MG63 (cell line): ENCODE measurements at places on chromosomes 5 and 9. TPM values are rescaled to one million over a fixed set of nuclear protein-coding genes. Genes with fewer than 3 reads are reported as not detected.

The EPB41L4A gene
- total RNA-seq: 0.53 and 3.7 TPM in 2 replicates

- DNase-seq: no peak
Observed at GRCh38 chr5:34411470-34412346, 244.4 kb upstream of the RAI14 start.

The SMIM33 gene
- total RNA-seq: not detected in 2 replicates

DNA sequence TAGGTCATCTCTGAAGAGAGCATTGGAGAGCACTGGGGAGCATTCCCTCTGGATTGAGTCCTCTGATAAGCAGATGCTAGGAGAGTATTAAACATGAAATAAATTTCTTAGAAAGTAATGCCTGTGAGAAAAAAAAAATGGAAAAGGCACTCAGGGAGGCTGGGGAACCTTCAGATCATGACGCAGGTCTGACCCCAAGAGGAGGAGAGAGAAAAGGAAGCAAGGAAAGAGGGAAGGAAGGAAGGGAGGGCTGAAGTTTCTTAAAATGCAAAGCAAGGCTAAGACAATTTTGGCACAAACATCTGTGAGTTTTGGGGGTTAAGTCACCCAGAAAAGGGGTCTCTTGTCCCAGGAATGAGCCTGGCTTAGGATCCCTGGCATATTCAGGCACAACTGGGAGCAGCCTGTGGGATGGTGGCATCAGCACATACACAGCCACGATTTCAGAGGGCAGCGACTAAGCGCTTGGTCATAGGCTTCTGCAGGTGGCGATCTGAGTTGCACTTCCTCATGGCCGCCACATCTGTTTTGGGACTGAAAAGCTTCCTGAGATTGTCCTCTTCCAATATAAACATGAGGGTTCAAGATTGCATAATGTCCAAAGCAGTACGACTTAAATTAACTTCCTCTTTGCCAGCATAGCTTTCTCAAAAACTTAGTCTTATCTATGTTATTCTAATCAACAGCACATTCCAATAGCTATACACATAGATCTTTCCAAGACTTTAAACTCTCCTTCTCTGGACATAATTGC lies 692.7 kb downstream of the DNAH5 start:
- peak; percentile 13 for DNase-seq

GRCh38 chr9:137488327-137488653 lies 29.2 kb upstream of the NSMF start:
- DNase-seq: no peak

The HRH2 gene
- total RNA-seq: not detected in 2 replicates

DNA sequence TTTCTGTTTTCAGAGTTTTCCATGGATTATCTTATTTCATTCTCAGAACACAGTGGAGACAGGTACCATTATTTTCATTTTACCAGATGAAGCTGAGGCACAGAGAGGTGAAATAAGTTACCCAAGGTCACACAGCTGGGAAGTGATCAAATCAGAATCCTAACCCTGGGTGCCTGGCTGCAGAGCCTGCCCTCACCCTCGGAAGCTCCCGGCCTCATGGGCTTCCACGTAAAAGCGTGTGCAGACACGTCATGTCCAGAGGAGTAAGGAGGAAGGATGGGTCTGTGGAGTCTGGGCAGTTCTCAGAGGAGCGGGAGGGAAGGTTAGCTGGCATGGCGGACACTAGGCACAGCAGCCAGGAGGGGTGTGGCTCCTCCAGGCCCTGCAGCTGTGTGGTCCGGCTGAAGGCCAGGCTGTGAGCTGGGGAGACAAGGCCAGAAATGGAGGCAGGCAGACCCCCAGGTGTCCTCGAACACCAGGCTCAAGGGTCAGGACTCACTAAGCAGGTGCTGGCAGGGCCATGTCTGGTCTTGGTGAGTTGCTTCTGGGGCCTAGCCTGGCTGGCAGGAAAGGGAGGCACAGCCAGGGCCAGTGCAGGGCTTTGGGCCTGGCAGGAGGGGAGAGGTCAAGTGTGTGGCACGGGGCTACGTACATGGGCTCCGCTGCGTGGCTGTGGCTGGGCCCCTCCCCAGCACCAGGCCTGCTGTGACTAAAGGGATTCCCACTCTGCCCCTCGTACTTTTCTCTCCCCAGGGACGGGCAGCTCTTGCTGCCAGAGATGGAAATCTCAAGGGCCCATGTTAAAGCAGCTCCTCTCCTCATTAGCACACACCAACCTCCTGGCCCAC lies 5.6 kb downstream of the TBC1D9B start:
- no peak for DNase-seq

The RARS1 gene
- total RNA-seq: 351 and 483 TPM in 2 replicates

DNA sequence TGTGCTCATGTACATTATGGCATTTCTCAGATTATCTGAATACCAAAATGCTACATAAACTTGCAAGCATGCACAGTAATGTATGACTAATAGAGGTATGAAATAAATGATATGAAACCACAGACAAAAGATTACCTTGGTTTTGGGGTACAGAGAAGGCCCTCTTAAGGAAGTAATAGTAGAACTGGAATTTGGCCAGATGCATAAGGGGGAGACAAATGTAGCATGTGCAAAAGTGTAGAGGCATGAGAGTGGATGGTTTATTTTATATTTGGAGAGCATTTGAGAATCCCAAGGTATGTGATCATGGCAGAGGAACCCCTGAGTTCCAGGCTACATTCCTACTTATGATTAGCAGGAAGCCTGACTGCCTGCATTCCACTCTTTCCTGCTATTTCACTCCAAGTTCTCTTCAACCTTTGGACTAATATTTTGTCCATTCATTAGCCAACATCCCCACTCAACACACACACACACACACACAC lies 74.2 kb downstream of the MAMDC2 start:
- DNase-seq: no peak

GRCh38 chr9:124852829-124853531 lies at the start of gene WDR38:
Gene WDR38 (plus strand): TSS chr9:124853460. CDS start chr9:124853532, 72 bp downstream.
- peak; percentile 72 for DNase-seq

GRCh38 chr9:98599566-98600216 lies 109.0 kb downstream of the GABBR2 start:
- no peak for DNase-seq

DNA sequence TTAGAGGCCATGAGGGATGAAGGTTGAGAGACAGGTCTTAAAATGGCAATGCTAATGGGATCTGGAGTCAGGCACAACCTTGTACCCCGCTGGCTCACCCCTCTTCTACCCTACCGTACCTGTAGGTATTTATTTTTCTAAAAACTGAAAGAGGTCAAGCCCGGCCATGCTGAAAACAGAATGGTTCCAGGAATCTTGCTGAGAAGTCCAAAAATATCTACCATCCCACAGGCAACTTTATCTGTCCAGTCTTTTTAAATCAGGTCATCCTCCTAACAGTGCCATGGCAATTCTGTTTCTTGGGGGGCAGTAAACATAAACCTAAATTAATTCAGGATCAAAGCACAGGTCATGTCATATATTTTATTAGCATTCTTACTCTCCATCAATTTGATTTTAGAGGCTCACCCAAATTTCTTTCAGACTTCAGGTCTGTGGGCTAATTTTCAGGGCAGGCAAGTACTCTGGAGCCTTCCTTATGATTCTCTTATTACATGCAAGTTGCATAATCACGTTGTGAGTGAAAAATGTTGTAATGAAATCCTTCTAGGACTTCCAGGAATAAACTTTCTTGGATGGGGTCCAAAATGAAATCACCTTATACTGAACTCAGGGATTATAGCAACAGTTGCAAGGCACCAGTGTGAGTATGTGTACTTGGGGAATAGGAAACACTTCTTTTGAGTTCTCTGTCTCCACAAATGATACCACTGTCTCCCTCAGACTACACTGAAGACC lies 102.7 kb upstream of the NREP start:
- DNase-seq: no peak
